ENCODE measurements at places on chromosomes 6 and 20. TPM values are rescaled to one million over a fixed set of nuclear protein-coding genes. Genes with fewer than 3 reads are reported as not detected.

DNA sequence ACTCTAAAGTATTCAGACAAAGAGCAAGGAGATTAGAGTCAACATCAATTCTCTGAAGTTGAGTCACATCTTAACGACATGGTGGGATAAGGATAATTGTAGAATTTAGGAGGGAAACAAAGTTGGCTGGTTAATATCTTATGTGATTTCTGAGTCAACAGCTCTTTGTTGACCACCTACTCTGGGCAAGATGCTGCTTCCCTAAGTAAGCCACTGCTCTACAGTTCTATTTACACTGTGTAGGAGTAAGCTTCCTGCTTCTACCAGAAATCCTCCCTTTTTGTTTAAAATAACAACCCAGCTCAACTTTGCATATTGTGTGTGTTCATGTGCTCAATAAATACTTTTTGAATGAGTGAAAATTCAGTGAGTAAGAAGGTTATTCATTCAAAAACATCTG, 3.1 kb downstream of the HS3ST5 start:
- DNase-seq: peak; percentile 64

GRCh38 chr6:33295621-33296369, 2.9 kb downstream of the RGL2 start:
- no peak for DNase-seq

GRCh38 chr6:150547502-150548222, 52.0 kb upstream of the PLEKHG1 start:
- no peak for DNase-seq

- peak; percentile 60 for DNase-seq
These were observed 511 bp downstream of the VARS1 start for GRCh38 chr6:31794866-31795615.

GRCh38 chr6:142637624-142638351, 307.2 kb downstream of the HIVEP2 start:
- no peak for DNase-seq

DNA sequence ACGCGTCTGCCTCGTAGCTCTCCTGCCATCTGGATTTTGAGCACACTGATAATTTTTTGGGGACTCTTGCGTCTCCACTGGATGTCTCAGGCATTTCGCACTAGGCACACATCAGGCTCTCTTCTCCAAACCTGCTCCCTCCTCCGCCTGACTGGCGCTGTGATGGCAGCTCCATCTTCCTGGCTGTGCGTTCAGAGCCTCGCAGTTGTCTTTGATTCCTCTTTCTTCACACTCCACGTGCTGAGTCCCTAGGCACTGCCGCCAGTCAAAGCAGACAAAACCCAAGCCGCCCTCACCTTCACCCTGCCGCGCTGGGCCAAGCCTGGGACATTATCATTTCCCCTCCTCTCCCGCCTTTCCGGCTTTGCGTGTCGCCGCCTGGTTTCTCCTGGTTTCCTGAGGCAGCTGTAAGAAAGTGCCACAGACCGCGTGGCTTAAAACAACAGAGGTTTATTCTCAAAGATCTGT, 778 bp downstream of the PSMG4 start:
- peak; percentile 36 for DNase-seq

DNA sequence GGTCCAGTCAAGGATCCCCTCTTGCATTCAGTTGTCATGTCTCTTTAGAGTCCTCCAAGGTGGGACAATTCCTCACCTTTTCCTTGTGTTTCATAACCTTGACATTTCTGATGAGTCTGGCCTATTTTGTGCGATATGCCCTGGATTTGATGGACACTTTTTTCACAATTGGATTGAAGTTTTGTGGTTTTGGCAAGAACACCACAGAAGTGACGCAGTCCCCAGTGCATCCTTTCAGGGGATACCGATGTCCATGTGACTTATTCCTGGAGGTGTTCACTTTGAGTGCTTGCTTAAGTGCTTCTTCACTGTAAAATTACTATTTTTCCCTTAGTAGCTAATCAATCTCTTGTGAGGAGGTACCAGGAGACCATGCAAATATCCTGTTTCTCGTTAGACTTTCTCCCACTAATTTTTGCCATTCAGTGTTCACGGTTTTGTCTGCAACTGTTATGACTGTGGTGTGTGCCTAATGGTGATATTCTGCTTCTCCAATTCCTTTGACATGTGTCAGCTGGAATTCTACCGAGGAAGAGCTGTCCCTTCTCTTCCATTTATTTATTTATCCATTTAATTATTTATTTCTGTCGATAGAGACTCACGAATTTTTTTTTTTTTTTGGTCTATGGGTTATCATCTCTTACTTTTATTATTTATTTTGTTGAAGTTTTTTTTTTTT, 30.8 kb downstream of the BPIFB4 start:
- peak; percentile 34 for DNase-seq

- DNase-seq: no peak
These were observed 738.1 kb downstream of the HDGFL1 start for GRCh38 chr6:23307516-23307915.

DNA sequence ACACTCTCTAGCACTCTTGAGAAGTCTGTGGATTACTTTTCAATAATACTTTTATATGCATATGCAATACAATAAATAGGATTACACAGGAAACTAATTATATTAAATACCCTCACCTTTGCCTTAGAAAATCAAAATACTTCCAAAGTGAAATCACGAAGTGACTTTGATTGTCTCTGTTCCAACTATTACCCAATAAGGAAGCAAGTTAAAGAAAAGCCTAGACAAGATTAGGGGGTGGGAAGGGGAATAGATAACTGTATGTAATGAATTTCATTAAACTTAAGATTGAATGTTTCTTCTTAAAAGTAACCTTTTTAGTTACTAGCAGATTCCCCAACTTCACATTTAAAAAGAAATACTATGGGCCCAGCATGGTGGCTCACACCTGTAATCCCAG, 66.6 kb upstream of the SOX4 start:
- DNase-seq: no peak

DNA sequence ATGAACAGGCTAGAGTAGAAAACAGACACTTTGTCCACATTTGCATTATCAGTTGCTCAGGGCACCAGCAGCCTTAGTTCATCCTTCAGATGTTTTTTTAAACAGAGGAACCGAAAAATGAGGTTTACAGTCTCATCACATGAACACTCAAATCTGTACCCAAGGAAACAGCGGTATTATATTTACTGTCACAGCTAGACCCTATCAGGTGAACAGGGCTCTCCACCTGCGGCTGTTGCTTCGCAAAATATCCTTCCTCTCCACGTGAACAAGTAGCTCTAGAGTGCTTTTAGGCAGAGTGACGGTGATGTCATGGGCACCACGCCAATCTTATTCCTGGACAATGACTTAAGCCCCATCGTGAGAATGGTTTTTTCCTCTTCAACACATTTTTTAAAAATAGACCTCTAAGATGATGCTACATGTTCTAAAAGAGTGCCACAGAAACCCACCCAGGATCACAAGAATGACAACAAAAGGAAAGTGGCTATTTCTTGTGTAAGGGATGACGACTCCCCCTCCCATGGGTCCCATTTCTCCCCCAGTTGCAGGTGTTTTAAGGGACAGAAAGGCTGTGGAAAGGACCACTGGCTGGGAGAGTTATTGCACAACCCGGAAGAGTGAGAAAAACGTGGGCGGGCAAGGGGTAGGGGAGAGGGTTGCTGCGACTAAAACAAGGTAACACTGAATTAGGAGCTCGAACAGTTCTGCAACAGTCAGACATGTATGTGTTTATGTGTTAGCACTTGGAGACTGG, 77.7 kb downstream of the EFHC1 start:
- DNase-seq: no peak

DNA sequence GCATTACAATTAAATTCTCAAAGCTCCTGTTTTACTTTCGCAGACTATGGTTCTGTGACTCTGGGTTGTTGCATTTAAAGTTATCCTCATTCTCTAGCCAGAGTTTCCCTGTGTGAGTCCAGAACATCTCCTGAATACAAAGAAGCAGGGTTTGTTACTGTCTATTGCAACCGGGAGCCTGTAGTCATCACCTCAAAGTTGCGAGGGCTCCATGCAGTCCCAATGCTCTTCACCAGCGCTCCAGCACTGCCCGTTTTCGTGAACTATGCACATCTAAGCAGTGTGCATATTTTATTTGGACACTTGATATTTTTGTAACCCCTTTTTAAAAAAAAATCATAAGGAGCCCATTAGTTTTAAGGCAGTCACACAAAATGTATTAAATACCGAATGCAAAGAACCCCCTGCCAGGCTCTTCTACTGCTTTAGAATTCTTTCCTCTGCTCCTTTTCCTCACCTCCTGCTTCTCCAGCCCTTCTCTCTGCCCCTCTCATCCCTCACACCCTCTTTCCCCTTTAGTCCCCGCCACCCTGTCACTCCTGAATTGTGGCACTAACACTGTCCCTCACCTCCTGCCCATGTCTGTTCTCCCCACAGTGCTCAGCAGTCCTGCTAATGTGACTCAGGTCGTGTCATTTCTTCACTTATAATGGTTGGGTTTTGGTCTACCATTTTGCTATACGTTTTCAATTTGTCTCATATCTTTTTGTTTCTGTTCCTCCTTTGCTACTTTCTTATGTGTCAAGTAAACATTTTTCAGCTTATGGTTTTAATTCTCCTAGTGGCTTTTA, 1.1 kb upstream of the HLA-C start:
- no peak for DNase-seq

- no peak for DNase-seq
These were observed 262.8 kb downstream of the ARHGAP18 start for GRCh38 chr6:129447198-129447565.

DNA sequence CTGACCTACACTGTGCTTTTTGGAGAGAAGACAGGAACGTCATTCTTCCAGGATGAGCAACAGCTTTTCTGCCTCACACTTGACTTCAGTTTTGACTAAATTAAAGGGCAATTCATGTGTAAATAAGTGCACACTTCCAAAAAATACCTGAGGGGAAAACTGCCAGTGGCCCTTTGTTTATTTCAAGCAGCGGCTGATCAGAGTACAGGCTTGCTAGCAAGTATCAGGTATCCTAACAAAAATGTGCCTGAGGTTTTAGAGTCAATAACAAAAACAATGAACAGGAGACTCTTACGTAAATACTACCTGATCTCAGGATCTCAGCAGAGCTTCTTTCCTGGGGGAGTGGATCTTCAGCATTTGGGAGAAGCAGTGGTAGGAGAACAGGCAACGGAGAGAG, 12.4 kb downstream of the LY86 start:
- no peak for DNase-seq

GRCh38 chr20:31969991-31970390, 2.0 kb downstream of the XKR7 start:
- no peak for DNase-seq

DNA sequence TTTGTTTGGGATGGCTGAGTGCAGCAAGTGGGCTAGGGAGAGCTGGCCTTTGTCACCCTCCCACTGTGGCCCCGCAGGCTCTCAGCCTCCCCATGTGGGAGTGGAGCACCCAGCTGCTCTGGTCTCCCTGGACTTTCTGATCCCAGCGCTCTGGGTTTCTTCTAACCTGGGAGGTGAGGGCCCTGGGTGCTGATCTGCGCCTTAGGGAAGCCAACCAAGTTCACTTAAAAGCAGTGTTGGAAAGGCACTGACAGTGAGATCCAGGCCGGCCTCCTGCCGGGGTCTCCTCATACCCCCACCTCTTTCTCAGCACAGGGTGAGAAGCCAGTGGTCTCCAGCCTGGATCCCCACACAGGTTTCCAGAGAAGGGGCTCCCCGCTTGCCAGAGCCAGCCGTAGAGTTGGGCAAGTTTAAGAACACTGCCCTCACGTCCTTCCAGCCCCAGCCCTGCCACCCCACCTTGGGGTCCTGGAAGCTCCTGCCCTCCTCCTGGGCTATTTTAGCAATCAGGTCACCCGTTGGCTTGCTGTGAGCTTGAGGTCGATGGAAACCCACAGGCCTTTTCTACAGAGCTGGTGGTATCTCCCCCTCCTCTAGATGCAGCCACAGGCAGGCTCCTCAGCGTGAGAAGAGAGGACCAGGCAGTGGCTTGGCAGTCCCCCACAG, 9.6 kb downstream of the C20orf203 start:
- DNase-seq: no peak

DNA sequence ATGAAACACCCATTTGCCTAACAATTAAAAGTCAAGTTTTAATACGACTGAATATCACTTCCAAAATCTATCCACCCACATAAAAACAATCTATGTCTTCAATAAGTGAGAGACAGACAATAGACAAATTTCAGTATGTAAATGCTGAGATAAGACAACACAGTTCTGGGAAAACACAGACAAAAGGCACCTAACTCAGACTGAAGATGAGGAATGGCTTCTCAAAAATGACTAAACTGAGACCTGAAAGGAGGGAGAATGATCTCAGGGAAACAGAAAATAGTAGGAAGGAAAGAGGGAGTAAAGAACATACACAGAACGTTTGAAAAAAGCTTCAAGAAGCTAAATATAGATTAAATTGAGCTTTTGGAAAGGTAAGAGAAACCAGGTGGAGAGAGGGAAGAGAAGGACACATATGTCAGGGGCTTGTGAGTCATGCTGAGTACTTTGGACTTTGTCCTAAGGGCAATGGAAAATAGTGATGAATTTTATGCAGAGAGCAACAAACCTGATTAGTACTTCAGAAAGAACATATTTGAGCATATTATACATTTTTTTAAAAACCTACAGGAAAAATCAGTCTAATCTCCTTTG, 16.1 kb downstream of the LMBRD1 start:
- DNase-seq: no peak

GRCh38 chr6:39279539-39279938, 34.7 kb downstream of the KCNK17 start:
- DNase-seq: no peak

DNA sequence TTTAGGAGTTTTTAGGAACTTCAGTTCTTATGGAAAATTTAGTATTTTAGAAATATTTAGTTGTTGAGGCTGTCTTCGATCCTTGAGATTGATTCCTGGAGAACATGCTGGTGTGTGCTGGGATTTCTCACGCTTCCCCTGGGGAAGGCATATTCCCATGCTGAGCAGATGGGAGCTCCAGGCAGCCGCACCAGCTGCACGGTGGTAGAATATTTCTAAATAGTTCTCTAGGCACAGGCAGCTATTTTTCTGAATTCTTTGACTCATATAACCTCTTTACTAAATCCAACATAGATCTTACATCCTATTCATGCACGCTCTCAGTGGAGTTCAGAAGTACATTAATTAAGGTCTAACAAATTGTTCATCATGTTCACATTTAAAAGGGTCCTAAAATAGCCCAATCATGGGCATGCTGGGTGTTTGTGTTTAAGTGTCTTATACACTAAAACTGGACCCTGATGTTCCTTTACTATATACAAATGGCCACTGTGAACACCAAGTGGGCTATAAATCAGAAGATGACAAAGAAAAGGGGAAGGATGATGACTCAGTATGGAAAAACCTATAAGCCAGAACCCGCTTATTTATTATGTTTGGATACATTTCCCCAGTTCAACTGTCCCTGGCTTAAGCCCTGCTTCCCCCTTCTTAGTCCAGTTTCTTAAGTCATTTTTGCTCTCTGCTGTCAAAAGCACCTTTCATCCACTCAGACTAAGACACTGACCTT, 138.5 kb downstream of the UST start:
- DNase-seq: peak; percentile 85

- DNase-seq: peak; percentile 35
These were observed 81.7 kb upstream of the TENT5A start for GRCh38 chr6:81834141-81834681.

NOP56 gene
- total RNA-seq: 581 TPM

FAM83B gene
- not detected for total RNA-seq

AVP gene
- not detected for total RNA-seq

GABRR1 gene
- not detected for total RNA-seq

PNLDC1 gene
- total RNA-seq: not detected

BEND6 gene
- total RNA-seq: 7.7 TPM

CBLN4 gene
- not detected for total RNA-seq

ARMH2 gene
- not detected for total RNA-seq

RSPO4 gene
- 0.32 TPM for total RNA-seq

B3GALT4 gene
- total RNA-seq: 1.2 TPM

TINAG gene
- not detected for total RNA-seq

All from HT1080 (cell line).